Left renal cortex interstitium (tissue), 4 donors: ENCODE measurements at places on chromosomes 13 and 19. TPM values are rescaled to one million over a fixed set of nuclear protein-coding genes. Genes with fewer than 3 reads are reported as not detected.
A peak's percentile ranks its signal among the peaks of the same experiment; 100 is the strongest.

GRCh38 chr13:41547251-41548000 lies 90.1 kb downstream of the RGCC start:
- DNase-seq: no peak

DNA sequence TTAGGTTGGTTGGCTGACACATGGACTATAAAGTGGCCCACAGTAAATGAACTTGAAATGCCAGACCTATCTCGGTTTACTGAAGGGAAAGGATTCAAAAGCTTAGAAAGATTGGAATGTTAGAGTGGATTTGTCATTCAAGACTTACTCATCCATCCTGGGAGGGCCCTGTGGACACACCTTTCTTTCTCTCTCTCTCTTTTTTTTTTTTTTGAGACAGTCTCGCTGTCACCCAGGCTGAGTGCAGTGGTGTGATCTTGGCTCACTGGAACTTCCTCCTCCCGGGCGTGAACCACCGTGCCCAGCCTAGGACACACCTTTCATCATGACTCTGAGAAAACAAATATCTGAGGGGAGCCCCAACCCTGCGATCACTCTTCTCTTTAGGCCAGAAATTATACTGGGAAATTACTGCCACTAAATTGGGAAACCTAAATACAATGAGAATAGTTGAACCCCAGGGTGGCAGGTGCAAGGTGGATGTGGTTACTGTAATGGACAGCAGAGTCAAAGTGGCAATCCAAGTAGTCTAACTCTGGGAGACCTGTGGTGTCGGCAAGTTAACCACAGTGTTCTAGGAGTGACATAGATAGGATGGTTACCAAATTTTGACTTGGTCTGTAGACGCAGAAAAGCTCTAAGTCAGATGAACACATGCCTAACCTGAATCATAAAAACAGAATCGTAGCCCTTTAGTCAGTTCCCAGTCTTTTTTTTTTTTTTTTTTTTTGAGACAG lies 47.1 kb upstream of the ZMYM5 start:
- no peak for DNase-seq

DNA sequence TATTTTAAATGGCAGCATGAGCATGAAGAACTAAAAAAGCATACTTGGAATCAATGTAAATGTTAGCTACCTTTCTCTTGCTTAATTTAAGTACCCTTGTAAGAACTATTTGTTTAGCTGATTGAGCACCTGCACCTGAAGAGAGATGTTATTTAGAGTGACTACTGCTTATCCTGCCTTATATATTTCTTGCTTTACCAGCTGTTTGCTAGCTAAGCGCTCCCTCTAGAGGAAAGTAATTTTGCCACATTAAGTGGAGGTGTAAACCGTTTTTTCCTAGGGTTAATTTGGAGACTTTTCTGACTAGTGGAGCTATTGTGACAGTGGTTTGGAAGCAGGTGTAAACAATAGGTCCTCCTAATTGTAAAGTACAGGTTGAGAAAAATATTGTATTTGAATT lies 19.4 kb upstream of the PSG2 start:
- DNase-seq: no peak

DNA sequence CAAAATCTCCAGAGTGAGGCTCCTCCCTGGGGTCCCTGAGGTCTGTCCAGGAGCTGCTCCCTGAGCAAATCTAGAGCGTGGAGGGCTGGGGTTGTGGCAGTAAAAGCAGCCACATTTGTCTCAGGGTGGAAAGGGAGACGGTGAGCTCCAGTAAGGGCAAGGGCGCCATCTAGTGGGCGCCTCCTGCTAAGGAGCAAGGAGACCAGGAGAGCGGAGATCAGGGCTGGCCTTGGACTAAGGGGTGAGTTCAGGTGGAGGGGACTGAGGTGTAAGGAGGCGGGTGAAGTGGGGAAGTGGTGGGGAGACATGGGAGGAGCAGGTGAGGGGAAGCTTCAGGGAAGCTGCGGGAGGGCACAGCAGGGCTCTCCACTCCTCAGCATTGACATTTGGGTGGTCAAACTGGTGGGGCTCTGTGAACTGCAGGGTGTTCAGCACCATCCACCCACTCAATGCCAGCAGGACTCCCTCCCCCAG lies 5.3 kb upstream of the CEACAM21 start:
- DNase-seq: peak; percentile 60

DNA sequence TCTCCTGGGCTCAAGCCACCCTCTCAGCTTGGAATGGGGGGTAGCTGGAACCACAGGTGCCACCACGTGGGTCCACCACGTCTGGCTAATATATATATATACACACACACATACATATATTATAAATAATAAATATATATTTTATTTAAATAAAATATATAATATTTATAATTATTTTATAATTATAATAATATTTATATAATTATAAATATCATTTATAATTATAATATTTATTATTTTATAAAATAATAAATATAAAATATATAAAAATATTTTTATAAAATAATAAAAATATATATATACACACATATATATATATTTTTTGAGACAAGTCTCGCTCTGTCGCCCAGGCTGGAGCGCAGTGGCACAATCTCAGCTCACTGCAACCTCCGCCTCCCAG lies 2.4 kb downstream of the ELANE start:
- DNase-seq: no peak

DNA sequence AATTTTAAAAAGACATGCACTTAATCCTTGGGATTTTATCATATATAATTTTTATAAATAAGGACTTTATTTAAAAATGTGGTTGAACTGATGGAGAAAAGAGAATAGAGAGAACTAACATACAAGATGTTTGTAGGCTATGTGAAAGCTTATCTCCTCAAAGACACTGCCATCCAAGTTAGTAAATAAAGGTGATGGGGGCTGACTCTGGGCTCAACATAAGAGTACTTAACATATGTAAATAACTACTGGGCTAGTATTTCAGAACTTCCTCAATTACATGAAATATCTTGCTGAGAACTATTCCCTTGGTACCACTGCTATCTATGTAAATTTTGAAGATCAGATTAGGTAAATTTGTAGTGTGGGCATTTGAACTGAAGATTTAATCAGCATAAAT lies 1017.3 kb upstream of the PCDH20 start:
- no peak for DNase-seq

GRCh38 chr13:60959427-60959826 lies 456.2 kb downstream of the PCDH20 start:
- DNase-seq: no peak

DNA sequence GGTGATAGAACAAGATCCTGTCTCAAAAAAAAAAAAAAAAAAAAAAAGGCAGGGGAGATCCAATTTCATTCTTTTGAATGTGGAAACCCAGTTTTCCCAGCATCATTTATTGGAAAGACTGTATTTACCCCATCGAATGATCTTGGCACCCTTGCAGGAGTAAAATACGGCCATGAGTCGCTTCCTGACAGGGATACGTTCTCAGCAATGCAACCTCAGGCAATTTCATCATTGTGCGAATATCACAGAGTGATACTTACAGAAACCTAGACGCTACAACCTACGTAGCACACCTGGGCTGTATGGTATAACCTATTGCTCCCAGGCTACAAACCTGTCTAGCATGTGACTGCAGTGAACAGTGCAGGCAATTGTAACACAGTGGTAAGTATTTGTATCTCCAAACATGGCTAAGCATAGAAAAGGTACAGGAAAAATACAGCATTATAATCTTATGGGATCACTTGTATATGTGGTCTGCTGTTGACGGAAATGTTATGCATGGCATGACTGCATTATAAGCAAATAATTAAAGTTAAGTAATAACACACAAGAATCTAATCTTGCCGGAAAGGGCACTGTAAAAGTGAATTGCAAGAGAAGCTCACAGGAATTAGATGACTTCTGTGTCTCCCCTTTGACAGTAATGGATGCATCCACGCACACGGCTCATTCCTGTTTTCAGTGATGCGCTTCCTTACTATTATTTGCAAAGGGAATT lies 24.1 kb downstream of the RFX2 start:
- no peak for DNase-seq

GRCh38 chr13:55705971-55706370 lies 1434.7 kb upstream of the PRR20A start:
- no peak for DNase-seq

DNA sequence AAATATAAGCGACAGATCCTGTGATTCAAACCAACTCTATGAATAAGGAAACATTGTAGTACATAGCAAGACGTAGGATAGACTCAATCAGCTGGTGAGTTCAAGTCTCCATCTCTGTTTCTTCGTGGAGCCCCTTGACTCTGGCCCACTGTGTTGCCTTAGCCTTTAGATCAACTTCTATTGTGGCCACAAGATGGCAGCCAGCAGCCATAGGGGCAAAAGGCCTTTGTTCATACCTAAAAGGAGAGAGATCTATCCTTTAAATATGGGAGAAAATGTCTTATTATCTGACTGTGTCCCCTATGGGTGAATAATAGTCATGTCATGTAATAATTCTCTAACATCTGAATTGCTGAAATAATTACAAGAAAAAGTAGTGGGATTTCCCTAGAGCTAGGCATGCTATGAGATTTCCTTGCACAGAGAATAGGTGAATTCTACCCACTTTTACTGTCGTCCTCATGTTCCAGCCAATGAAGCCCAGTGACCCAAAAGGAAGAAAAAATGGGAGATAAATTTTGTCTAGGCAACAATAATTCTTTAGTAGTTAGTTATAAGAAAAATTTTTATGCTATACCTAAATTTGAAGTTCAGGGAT lies 129.4 kb downstream of the PCDH20 start:
- no peak for DNase-seq

GRCh38 chr13:47250146-47250545 lies 353.3 kb upstream of the HTR2A start:
- DNase-seq: no peak

- no peak for DNase-seq
Measured at GRCh38 chr13:75825594-75825993, 189.5 kb downstream of the LMO7 start.

DNA sequence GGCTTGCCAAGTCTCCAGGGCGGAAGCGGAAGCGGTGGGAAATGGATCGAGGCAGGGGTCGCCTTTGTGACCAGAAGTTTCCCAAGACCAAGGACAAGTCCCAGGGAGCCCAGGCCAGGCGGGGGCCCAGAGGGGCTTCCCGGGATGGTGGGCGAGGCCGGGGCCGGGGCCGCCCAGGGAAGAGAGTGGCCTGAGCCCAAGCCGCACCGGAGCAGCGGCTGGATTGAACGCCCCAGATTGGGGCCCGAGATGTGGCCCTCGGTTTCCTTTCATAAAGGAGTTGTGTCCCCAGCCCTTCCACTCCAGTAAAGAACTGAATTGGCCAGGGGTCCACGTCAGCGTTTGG lies 548 bp upstream of the P2RY11 start:
- DNase-seq: no peak

- no peak for DNase-seq
Measured at GRCh38 chr19:31598730-31599238, 249.5 kb upstream of the TSHZ3 start.

ZNF66 gene
- 7.7 TPM for polyA plus RNA-seq

CDX2 gene
- not detected for polyA plus RNA-seq

CLDND2 gene
- polyA plus RNA-seq: 0.99 TPM

DHDH gene
- 9.3 TPM for polyA plus RNA-seq

MCEMP1 gene
- not detected for polyA plus RNA-seq
